ENCODE measurements at places on chromosomes 4 and X.
A peak's percentile ranks its signal among the peaks of the same experiment; 100 is the strongest.

- DNase-seq, result no peak
These were observed 39.7 kb downstream of the NSG1 start for GRCh38 chr4:4426511-4427120.

GRCh38 chr4:120228086-120228485 lies 161.4 kb upstream of the MAD2L1 start:
- DNase-seq, result no peak

DNA sequence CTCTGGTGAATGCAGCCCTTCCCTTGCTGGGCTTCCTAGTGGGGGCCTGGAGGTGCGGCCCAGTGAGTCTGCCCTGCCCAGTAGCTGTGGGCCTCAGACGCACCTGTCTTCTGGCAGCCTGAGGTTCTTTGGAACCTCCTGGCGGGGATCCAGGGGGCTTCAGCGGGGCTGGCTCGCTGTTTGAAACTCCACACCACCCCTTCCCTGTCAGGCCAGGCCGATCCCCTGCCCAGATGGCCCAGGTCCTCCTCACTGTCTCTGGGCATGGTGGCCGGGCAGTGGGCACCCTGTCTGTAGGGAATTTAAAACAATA lies 10.7 kb upstream of the NKX1-1 start:
- DNase-seq, result no peak

- DNase-seq, result no peak
These were observed 187.1 kb downstream of the MGST2 start for GRCh38 chr4:139852612-139853269.

GRCh38 chr4:828641-829271 lies 2.8 kb upstream of the CPLX1 start:
- no peak for DNase-seq

GRCh38 chrX:20477836-20478524 lies 211.3 kb upstream of the RPS6KA3 start:
- DNase-seq, result no peak

DNA sequence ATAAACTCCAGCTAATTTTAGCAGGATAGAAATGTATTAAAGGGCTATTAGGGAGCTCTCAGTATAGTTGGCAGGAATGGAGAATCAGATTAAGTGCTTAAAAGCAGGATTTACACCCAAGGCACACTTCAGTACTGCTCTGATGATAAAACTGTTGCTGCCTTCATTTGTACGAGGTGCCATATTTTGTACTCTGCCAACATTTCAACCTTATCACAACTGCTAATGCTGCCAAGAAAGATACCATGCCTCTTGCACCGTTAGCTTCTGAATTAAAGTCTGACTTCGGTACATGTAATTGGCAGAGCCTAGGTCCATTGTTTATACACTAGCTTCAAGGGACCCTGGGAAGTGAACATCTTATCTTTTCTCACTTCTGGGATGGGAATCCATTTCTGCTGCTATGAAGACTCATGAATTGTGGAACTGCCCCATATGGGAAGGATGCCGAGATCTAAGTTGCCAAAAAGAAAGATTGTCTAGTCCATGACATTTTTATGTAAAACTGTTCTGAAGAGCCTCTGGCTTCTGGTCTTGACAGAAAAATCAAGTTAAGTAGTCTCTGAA lies 624.0 kb upstream of the IGFBP7 start:
- DNase-seq, result no peak

GRCh38 chr4:90165883-90166282 lies 38.7 kb downstream of the CCSER1 start:
- DNase-seq, result no peak

DNA sequence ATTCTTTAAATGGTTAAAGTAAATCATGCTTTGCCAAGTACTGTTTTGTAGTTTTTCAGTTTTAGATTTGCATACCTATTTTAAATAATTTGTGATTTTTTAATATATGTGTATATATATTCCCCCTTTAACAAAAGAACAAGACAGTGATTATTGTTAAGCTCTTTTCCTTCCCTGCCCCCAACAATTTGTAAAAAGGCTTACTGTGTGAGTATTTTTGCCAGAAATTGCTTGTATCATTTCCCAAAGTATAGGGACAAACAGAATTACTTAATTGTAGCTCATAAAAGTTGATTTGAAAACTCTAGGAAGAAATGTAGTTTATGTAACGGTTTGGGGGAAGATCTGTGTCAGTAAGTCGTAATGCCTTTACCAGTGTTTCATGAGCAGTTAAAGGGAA lies 19.0 kb downstream of the CPEB2 start:
- DNase-seq, result no peak

- DNase-seq, result peak; percentile 65
These were observed at the start of gene MAGEH1 for GRCh38 chrX:55451990-55452832. MAGEH1 (plus strand) TSS chrX:55452127; CDS start chrX:55452375, 248 bp downstream.

DNA sequence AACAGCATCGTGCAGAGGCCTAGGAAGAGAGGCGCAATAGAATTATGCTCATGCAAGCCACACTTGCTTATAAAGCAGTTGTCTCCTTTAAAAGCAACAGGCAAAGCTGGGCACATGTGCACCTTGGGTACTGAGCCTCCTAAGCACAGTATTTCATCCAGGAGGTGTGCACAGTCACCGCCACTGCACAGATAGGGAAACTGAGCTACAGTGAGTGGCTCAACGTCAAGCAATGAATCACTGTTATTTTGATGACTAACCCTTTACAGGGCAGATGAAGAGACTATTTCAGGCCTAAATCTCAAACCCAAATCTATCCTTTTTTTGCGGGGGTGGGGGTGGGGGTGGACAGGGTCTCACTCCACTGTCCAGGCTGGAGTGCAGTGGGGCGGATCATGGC lies 42.3 kb downstream of the BCOR start:
- no peak for DNase-seq

All from tibial nerve (tissue), 4 donors.